ENCODE measurements at places on chromosomes 3 and 15.

- DNase-seq = no peak
These were observed 454.6 kb upstream of the ARPP21 start for GRCh38 chr3:35184775-35185174.

DNA sequence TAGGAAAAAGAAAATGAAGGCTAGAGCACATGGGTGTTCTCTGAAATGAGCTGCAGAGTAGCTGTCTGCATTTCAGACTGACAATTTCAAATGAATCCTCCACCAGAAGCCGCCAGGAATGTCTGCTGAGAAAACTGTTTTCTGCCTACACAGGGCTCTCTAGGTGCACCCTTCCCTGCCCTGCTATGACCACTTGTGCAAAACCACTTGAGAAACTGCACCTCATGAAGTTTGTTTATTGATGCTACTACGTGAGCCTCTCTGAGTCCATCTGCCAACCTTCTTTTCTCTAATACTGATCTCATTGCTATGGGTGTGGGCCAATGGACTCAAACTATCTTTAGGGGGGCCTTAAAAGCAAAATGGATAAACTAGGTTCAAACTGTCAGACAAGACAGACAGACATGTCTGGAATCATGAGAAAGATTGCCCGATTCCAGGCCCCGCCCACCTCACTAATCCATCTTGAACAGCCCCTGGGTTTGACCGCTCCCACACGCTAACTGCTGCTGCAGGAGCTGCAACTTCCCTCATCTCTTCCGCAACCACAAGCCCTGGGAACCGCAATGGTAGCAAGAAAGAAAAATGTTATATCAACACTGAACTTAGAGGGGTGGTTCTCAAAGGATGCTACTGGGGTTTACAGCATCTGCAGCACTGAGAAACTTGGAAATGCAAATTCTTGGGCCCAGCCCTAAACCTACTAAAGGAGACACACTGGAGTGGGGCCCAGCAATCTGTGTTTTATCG is 9.0 kb upstream of the CD47 start:
- DNase-seq = peak; percentile 98

DNA sequence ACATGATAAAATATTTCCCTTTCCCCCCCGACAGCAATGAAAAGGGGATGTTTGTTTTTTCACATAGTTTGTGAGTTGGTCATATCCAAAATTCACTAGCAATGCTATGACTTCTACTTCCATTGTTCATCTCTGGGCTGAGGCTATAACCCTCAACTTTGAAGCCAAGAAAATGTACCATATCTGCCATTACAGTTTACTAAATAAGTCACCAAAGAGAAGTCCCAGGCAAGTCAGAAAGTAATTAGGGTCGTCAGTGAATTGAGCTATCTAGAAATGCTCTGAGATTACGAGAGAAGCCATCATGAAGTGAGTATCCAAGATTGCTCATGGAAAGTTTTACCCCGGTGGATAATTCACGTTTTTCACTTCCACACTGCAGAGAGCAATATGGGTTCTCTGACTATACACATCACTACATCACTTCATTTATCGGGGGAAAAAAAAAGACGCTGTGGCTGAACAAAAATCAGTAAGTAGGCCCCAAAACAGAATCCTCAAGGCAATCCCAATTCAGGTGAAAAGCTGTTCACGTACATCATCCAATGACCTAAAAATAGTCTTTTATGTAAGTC is 1.4 kb downstream of the PEAK1 start:
- no peak for DNase-seq

GRCh38 chr3:177013681-177014280 is 183.5 kb downstream of the TBL1XR1 start:
- no peak for DNase-seq

- no peak for DNase-seq
These were observed 181.5 kb upstream of the LYSMD4 start for GRCh38 chr15:99914723-99915122.

DNA sequence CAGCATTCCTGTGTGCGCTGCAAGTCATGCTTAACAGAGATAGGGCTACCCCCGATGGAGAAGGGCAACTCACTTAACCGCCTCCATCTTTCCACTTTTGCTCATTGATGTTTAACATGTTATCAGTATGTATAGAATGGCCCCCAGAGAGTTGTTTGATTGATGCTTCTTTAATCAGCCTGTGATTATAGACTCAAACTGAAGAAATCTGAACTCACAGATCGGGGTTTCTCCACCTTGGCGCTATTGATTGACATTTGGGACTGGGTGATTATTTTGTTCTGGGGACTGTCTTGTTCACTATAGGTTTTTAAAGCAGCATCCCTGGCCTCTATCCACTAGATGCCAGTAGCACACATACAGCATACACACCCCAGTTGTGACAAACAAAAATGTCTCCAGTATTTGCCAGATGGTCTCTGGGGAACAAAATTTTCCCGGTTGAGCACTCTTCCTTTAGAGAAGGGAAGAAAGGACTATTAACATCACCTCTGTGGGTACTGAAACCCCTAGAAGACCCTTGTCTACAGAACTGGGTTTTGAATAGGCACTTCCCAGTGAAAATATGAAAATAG is 54.4 kb downstream of the LARS2 start:
- no peak for DNase-seq

DNA sequence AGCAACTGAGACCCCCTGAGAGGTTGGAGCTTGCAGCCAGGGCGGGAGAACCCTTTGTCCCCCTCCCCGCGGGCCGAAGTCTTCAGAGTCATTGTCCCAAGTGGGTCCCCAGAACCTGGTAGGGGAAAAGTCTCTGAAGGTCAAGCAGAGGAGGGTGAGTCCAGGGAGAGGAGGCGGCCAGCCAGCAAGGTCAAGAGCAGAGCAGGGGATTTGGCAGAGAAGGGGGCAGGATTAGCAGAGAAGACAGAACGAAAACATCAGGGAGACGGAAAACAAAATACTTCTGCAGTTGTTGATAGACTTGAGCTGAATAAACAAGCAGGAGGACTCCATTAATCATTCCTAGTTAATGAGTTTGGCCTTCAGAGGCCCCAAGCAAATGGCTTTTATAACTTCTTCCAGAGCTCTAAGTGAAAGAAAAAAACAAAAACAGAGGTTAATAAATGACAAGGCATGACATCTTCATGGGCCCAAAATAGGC is 66.7 kb downstream of the GRIP2 start:
- no peak for DNase-seq

DNA sequence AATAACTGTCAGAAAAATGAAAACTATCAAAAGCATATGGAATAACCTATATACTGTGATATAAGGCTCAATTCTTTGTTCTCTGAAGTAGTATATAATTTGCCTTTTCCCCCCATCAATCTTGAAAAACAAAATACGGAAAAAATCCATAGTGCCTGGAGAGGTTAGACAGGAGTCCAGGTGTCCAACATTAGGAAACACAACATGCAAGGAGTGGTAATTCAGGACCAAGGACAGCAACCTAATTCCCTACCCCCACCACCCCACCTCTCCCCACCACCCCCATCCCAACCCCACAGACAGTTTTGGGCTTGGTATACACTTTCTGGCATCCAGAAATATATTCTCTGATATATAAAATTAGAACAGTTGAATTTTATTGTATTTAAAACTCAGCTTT is 55.1 kb upstream of the SLC25A26 start:
- DNase-seq = peak; percentile 3

DNA sequence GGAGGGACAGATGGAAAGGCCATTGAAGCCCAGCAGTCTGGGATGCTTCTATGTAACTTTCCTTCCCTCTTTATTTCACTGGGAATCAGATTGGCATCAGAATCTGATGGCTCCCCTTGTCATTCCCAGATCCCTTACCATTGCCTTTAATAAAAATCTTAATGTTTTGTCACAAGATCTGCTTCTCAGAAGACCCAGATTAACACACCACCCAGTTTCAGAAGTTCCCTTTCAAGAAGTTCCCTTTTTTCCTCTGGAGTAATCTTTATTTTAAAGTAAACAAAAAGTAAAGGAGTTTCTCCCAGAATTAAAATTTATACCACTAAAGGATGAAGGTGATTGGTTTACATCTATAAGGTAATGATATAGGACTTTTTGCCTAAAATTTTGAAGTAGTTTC is 76.4 kb downstream of the UBR1 start:
- DNase-seq = no peak

DNA sequence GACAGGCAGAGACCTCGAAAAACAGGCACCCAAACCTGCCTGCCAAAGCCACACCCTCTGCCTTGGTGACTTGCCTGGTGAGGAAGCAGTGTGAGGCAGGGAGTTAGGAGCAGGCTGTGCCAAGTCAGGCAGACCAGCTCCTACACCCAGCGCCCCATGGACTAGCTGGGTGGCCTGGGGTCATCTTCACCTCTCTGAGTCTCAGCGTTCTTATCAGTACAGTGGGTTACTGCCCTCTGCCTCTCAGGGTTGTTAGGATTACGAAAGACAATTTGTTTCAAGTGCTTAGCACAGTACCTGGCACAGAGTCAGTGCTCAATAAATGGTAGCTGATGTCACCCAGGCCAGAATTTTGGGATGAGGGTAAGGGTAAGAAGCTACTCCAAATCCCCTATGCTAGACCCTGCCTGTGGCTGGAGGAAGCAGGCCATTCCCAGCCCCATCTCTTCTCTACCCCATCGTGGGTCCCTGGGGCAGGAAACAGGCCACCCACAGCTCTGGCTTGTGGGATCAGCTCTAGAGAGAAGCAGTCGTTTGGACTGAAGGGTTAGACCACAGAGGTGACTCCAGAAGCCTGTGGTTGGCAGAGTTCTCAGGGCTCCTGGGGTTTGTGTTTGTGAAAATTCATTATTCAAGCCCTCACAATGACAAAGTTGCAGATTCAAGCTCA is 10.1 kb downstream of the SLC51B start:
- peak; percentile 34 for DNase-seq

GRCh38 chr3:141864281-141864970 is 12.0 kb upstream of the ATP1B3 start:
- no peak for DNase-seq

GRCh38 chr3:187044206-187044605 is 95.1 kb downstream of the RPL39L start:
- DNase-seq = peak; percentile 57

DNA sequence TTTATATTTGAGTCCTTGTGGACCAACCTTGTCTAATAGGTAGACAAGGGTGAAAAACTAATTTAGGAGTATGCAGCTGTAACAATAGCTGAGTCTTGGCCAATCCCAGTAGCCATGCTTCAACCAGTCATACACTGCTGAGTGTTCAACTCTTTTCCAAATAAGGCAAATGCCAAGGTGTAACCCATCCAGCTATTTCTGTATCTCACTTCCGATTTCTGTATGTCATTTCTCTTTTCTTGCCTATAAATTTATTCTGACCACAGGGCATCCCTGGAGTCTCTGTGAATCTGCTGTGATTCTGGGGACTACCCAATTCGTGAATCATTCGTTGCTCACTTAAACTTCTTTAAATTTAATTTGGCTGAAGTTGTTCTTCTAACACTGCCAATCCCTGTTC is 93.2 kb downstream of the MAGI1 start:
- DNase-seq = no peak

DNA sequence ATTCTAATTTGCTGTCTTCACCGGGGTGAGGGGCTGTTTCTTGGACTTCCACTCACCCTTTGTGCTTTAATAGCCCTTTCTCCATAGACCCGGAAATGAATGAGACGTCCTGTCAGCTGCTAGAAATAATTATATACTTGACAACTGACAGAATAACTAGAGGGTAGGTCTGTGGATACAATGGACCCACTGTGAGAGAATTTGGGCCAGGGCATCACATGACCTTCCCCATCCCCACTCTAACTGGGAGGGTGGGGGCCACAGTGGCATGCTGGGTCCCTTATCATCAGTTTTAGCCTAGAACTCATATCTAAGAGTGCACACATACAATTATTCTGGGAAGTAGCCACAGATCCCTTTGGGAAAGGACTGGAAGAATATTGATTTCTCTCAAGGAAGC is 25.9 kb upstream of the MINAR1 start:
- DNase-seq = no peak

GRCh38 chr15:78167227-78167888 is 18.2 kb downstream of the IDH3A start:
- DNase-seq = no peak

- peak; percentile 31 for DNase-seq
These were observed 47.4 kb downstream of the CMTM8 start for GRCh38 chr3:32285891-32286290.

GRCh38 chr15:60326824-60327654 is 70.7 kb downstream of the ANXA2 start:
- DNase-seq = peak; percentile 76

DNA sequence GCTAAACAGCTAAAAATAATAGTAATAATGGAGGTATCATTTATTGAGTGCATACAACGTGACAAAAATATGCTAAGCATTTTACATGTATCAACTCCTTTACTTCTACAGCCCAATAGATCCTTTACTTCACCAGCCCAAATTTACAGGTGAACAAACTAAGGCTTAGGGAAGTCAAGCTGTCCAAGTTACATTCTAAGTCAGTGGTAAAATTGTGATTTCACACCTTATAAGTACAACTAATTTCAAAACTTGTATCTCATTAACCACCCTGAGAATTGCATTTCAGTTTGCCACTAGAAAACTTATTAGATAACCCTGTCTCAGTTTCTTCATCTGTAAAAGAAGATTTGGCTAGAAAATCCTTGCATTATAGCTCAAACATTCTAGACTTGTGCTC is 10.7 kb downstream of the SLC33A1 start:
- DNase-seq = no peak

GRCh38 chr15:89814112-89814742 is 425 bp downstream of the ANPEP start:
- peak; percentile 65 for DNase-seq

- DNase-seq = no peak
These were observed 27.7 kb downstream of the SCG3 start for GRCh38 chr15:51709031-51709430.

DNA sequence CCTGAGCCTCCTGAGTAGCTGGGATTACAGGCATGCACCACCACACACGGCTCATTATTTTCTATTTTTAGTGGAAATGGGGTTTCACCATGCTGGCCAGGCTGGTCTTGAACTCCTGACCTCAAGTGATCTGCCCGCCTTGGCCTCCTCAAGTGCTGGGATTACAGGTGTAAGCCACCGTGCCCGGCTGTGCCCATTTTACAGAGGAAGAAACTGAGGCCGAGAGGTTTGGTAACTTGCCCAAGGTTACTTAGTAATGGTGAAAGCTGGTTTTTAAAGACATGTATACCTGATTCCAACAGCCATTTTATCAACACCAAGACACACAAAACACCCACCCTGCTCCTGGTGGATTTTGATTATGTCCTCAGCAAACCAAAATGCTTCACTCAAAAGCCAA is 128.7 kb downstream of the SNRK start:
- no peak for DNase-seq

GRCh38 chr3:149010504-149010951 is 19.2 kb downstream of the GYG1 start:
- DNase-seq = no peak

DNA sequence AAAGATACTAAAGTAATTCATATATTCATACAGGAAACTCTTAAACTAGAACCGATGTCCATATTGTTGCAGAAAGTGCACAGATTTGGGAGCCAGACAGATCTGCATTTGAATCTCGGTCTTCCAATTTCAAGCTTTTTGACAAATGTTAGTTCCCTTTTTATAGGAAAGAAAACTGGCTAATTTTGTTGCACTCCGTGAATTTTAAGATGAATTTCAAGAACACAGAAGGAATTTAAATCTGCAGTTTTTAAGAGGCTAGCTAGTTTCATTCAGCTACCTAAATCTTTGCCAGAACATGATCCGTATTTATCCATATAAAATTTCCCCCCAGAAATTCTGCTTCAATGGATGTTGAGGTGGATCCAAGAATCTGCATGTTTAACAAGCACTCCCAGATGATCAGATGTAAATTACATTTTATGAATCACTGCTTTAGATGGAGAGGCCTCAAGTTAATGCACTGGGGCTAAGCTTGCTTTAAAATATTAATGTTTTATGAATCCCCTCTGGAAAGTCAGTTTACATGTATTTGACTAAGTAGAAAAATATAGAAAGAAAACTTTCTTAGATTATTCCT is 1296.3 kb upstream of the CADM2 start:
- no peak for DNase-seq

- DNase-seq = peak; percentile 73
These were observed 107.1 kb downstream of the ATG7 start for GRCh38 chr3:11379238-11379823.
